ENCODE measurements at places on chromosomes 7 and 10. TPM values are rescaled to one million over a fixed set of nuclear protein-coding genes. Genes with fewer than 3 reads are reported as not detected.

Gene TMEM139
- not detected for polyA plus RNA-seq

Gene SLIT1
- polyA plus RNA-seq = not detected

Gene HABP2
- polyA plus RNA-seq = not detected

Gene CALHM1
- polyA plus RNA-seq = 0.56 TPM

Gene ATXN7L1
- 21.1 TPM for polyA plus RNA-seq

Gene NET1
- 2.3 TPM for polyA plus RNA-seq

Measured in immature natural killer cell (primary cell).